Mesenteric fat pad (tissue), 1 donor: ENCODE measurements at places on chromosomes 5 and 9. TPM values are rescaled to one million over a fixed set of nuclear protein-coding genes. Genes with fewer than 3 reads are reported as not detected.

The SPIN1 gene
- 64.2 TPM for total RNA-seq

DNA sequence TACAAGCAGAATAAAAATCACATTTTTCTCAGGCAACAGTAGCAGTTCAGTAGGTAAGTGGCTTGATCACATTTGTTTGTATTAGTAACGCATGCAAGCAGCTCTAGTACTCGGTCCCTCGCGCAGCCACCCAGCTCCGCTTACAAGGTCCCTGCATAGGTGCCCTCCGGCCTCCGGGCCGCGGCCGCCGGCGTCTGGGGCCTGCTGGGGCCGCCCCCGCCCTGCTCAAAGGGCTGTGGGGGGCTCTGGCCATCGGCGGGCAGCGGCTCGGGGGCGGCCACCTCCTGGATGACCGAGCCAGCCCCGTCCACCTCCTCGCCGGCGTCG lies 50.2 kb upstream of the UBAC1 start:
- no peak for DNase-seq

DNA sequence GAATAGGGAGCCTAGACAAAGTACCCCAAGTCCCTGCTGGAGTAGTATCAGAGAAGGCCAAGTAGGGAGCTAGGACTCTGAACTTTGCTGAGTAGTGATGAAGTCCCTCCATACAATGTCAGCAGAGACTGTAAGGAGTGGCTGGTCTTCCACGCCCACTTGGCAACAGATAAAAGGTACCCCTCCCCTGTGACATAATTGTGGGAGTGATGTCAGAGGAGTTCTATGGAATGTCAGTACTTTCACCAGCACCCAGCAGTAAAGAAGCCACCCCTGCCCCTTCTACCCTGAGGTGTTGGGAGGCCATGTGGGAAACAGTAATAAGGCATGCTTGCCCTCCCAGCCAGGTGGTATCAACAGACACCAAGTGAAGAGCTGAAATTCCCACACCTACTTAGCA lies 143.9 kb downstream of the SLIT3 start:
- no peak for DNase-seq

DNA sequence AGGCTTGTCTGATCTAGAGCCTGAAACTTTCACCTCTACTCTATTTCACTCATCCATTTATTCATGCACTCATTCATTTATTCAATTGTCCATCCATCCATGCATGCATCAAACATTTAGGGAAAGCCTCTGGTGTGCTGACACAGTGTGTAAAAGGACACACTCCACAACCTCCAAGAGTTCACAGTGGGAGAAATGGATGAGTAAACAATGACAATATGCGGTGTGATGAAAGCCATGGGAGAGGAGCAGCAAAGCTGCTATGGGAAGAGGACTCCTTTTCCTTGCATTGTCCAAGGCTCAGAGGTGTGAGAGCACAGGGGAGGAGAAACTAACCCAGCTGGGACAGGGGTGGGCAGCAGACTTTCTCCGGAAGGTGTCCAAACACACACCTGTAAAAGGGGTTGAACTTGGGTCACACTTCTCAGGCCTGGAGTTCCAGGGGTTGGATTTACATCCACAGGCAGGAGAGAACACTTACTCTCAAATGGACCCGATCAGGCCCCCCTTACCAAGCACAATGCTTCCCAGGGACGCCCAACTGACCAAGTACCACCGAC lies 21.2 kb upstream of the PFDN1 start:
- peak; percentile 64 for DNase-seq

DNA sequence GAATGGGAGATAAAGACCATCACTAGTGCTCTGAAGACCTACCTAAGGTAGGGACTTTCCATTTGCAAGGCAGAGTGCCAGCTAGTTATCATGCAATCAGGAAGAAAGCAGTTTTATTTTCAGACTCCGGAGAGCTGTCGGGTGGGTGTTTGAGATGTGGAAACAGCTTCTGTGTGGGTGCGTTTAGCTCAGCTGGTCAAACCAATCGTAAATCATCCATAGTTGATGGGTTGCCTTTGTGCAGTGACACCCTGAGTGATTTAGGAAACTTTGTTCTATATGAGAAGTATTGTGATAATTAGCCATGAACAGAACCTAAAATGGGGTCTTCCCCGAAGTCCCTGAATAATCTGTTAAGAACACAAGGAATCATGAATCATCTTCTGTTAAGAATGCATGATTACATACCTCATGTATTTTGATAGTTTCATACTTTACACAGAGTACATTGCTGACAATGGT lies 284.3 kb downstream of the ARHGAP26 start:
- DNase-seq, result no peak
